ENCODE measurements at places on chromosomes 2 and 18.

GRCh38 chr2:18701546-18701945, 112.2 kb upstream of the NT5C1B start:
- DNase-seq = no peak

DNA sequence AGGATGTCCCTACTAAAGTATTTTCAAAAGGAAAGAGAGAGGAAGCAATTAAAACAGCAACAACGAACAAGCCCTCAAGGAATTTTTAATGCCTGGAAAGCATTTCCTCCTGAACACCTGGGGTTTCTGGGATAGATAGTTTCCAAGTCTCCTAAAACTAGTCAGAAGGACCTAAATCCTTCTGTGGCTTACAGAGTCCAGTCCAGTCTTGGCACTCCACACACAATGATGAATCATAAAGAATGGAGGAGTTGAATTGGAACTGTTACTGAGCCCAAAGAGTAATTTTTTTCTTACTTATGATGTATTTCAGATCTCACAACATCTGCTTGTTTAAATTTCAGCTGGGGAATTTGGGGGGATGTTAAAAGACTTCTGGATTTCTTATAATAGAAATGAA, 144.6 kb upstream of the SETBP1 start:
- DNase-seq = no peak

- DNase-seq = no peak
Observed at GRCh38 chr18:55069497-55069896, 110.2 kb upstream of the CCDC68 start.

DNA sequence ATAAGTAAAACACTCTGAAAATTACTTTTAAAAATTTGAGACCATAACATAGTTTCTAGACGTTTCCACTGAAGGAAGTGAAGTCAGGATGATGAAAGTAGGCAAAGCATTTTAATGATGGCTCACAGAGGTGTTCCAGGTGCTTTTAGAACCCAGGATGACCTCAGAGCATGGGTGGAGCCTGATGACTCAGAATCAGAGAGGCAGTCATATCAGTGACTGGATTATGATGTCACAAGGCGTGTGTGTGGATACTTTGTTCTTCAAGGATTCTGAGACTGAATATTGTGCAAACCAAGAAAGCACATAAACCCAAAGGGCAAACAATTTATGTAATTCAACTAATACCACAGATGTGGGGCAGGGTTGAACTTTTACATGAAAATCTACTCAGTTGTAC, 208.0 kb upstream of the FBXO11 start:
- no peak for DNase-seq

- DNase-seq = no peak
Observed at GRCh38 chr18:78984941-78985784, 5.5 kb downstream of the SALL3 start.

GRCh38 chr2:85244828-85245227, 83.0 kb downstream of the TGOLN2 start:
- DNase-seq = no peak

DNA sequence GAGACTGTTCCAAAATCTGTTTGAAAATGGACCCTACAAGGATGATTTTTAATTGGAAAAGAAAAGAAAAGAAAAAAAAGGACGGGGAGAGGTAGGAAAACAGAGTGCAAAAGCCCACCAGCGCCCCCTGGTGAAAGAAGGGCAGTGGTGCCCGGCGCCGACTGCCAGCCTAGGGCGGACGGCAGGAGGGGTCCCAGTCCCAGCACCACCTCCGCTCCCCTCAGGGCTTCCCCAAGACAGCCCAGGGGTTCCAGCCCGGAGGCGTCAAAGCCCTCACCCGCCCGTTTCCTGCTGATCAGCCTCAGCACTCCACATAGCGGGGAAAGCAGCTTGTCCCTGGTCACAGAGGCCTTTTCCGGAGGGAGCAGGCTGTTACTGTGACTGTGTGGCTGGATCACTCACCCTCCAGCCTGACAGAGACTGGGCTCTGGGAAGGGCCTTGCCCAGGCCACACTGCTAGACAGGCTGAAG, 213.9 kb downstream of the TFCP2L1 start:
- peak; percentile 33 for DNase-seq

GRCh38 chr2:224517963-224518362, 67.2 kb downstream of the CUL3 start:
- no peak for DNase-seq

- DNase-seq = no peak
Observed at GRCh38 chr18:9988665-9989064, 74.8 kb downstream of the VAPA start.

DNA sequence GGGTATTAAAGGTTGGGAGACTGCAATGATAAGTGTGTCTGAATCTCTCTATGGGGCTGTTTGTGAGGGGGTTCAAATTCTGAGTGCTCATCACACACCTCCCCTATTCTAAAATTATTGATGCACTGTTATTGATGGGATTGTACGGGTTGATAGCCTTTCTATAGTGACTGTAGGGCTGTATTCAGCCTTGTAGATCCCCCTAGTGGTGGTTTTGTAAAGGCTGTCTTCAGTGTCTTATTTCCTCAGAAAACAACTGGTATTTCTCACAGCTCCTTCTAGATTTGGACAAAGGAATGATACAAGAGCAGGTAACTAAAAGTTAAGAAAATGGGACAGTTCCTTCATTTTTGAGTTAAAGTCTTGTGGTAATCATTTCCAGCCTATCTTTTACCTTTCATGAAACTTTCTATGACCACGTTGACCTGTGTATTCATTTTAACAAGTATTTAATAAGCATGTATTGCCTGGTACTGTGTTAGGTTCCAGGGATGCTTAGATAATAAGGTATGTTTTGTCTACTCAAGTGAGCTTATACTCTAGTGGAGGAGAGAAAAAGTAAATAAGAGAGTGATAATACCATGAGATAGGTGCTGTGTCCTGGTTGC, 21.2 kb downstream of the SMAD4 start:
- DNase-seq = no peak

DNA sequence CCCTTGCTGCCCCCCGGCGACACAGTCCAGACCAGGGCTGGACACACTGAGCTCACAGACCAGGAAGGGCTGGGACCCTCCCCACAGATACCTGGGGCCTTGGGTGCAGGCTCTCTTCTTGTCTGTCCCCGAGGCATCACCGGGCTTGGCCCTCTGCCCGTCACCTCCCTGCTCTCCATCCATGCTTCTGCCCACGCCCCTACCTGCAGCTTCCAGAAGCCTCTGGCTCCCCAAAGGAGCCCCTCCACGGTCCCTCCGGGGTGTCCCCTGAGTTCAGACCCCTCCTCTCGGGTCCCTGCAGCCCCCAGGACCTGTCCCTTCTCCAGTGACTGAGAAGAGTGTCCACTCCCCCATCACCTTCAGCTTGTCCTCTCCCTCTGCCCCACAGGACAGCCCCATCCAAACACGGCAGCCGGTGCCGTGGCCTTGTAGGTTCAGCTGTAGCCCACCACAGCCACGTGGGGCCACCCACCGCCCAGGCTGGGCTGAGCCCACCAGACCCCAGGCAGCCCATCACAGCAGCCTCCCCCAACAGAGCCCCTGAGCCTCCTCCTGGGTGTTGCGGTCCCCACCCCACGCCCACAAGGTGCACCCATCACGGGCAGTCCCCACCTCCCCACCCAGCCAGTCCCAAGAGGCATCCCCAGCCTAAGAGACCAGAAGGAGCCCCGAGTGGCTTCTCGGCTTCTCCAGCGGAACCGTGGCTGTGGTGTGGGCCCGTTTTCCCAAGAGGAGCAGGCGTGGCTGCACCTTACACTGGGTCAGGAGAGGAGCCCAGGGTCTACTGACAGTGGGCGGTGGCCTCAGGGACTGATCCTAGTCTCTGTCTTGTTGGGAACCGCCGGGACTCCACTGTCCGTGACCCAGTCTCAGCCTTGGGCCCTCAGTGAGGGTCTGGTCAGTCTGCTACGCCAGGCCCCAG, 53.1 kb downstream of the RAMP1 start:
- DNase-seq = no peak

GRCh38 chr2:100427627-100428258, 10.3 kb upstream of the CHST10 start:
- peak; percentile 24 for DNase-seq

Measured in stimulated activated CD8-positive, alpha-beta memory T cell treated with anti-CD3 and anti-CD28 coated beads, Interleukin-15, amount 100 ng/mL, for 24 hours (primary cell).